ENCODE measurements at places on chromosomes 7 and 10.

DNA sequence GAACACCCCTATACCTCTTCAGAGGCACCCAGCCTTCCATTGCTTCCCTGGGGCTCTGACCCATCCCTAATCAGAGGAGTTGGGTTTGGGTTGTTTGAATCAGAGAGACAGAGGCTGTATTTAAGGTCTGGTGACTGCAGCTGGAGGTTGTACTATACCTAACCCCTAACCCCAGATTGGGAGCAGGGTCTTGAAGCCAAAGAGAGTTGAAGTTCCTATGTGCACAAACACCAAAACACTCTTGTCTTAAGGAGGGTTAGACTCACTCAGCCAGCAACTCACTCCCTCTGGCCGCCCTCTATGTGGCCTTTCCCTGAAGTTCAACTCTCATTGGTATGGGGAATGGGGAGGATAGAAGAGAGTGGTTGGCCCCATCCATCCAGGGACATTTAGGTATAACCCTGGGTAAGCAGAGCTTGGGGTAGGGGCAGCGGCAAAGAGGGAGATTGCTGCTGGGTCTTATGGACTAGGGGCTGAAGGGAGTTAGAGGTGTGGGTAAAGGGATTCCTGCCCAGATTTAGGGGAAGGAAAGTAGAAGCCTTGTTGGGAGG, 80.0 kb downstream of the PAX2 start:
- no peak for DNase-seq

DNA sequence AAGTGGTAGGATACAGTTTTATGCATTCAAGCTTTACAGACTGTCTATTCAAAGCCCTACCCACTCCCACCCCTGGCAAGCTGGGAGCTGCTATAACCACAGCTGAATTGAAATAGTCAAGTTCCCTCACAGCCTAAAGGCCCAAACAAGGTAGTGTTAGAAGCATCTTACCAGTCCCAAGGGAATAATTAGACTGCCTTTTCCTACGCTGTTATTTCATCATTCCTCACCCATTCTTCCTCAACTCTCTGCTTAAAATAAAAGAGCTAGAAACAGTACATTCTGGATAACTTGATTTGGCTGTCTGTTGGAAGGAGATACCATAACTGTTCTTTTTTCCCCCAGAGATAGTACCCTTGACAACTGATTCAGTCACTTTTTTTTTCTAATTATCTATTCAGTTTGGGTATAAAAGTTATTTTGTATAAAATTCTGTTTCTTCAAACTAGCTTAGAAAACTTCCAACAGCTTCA, 54.0 kb downstream of the RAPGEF5 start:
- no peak for DNase-seq

DNA sequence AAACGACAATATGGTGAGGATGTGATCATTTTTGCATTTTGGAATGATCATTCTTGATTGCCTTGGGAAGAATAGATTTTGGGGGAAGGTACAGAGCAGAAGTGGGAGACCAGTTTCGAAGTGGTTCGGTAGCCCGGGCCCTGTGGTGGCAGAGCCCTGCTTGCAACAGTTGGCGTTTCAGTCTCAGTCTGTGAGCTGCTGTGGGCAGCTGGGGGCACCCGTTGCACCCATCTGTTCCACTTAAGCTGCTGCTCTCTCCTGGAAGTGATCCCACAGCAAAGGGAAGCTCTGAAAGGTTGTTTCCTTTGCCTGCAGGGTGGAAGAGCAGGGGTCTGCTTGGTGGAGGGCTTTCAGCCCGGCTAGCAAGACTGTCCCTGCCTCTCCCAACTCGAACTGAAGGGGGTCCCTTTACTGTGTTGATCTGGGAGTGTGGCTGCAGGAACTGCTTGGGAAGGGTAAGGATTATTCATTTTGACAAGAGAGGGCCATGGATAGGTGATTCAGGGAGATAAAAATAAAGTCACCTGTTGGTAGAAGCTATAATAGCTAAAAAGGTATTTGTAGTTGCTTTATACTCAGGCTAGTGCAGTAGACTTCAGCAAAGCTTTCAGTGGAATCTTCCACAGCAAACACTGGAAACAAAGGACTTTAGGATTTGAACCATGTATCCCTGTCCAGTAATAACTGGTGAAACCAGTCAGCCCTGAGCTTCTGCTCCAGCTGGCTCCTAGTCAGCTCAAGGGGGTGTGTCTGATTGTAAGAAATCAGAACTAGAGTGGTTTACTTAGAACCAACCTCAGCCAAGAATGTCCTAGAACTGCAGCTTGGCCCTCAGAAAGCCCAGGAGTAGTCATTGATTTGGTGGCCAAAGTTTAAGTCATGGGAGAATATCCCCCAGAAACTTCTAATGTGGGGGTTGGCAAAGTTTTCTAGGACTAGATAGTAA, 53.1 kb upstream of the PDCD4 start:
- no peak for DNase-seq

- no peak for DNase-seq
Measured at GRCh38 chr7:126529833-126530232, 722.9 kb downstream of the GRM8 start.

DNA sequence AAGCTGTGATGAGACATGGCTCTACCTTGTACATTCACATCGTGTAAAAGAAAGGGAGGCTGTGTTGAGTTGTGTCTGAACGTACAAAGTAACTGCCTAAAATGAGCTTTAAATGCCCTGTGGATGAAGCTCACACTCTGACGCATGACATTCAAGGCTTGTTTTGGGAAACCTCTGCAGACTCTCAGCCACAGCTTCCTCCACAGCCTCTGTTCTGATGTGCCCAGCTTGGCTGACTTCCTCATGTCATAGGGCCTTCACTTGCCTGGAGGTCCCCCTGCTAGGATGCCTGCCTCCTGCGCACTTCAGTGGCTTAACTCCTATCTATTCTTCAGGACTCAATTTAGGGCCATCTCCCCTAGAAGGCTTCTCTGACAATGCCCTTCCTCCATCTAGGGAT, 230.0 kb upstream of the HABP2 start:
- DNase-seq, result no peak

DNA sequence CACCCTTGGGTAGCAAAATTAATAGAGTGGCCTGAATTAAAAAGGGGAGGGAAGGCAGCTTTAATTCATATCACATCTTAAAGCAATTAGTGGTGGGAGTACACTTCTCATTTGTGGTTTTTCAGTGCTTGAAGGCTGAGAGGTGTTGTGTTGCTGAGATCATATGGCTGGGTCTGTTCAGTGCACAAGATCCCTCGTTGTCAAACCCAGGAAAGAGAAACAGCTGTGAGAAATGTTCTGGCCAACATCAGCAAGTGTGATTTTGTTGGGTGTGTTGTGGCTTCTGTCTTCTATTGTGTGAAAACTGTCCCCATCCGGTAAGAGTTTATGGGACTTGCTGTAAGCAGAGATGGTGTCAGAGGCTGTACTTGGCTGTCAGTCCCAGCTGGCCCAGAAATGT, 197.9 kb upstream of the BMPER start:
- DNase-seq, result no peak

DNA sequence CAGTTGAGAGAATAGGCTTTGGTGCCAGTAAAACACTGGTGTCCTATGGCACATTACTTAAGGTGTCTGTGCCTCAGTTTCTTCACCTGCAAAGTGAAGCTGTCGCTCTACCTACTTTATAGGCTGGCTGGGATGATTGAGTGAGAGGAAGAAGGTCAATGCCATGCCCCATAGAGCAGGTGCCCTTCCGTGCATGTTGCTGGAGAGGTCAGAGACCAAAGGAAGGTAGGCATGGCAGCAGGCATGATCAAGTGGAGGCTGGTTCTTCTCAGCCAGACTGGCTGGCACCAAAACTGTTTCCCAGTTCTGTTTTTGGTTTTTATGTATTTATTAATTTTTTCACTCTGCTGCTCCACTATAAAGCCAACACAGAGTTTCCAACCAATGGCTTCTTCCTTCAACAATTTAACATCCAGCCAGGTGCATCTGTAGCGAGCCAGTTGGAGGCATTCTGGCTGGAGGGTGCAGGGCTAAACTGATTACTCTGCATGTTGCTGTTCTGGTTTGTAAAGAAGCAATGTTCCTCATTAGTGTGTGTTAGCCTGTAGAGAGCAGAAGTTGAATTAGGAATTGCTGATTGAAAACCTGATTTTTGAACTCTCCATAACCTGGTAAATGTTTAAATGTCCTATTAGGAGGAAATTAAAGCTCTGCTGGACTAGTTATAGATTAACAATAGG, 144.3 kb upstream of the TNS3 start:
- DNase-seq, result no peak

GRCh38 chr7:87091487-87092066, 32.1 kb upstream of the ELAPOR2 start:
- no peak for DNase-seq

DNA sequence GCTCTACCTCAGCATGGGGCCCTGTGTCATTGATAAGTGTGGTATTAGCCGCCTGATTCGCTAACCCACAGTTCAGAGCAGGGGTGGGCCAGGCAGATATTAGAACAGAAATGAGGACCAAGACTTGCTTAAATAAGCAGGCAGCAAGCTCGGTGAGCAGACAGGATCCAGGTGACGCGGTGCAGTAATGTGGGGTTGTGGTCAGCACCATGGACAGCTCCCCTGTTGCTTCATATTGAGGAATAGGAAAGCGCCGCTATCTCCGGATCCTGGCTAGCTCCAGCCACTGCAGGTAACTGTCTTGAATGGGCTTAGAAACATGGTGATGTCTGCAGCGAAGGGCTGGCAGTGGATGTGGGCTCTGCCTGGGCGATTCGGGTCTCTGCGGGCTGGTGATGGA, 51.3 kb upstream of the GPR26 start:
- no peak for DNase-seq

- no peak for DNase-seq
Measured at GRCh38 chr10:110274072-110274627, 30.6 kb downstream of the SMNDC1 start.

- DNase-seq, result no peak
Measured at GRCh38 chr10:11284291-11285085, 266.8 kb downstream of the CELF2 start.

DNA sequence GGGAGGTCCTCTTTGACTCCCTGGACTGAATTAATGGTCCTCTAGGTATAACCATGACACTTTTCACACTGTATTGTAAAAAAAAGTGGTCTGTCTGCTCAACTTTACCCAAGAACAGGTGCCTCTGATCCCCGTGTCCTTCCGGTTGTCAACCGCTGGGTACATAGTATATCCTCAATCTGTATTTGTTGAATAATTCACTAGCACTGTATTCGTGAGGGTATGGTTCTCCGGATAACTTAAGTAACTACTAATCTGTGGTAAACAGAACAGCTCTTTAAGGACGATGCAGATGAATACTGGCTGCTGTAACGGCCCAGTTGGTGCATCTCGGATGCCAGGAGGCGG, 472 bp upstream of the ADAM22 start:
- DNase-seq, result no peak

DNA sequence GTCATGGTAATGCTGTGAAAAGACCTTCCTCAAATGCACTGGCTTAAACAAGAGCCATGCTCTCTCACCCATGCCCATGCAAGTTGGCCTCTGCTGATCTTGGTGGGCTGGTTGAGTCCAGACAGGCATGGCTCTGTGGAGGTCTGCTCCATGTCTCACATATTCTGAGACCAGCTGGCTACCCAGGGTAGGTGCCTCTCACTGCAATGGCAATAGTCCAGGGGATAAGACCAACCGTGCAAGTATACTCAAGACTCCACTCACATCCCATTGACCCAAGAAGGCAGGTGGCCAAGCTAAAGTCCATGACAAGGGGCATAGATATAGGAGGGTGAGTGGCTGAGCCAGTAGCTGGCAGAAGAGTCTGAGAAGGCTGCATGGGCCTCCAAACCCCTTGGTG, 14.2 kb upstream of the EBF3 start:
- DNase-seq, result no peak

DNA sequence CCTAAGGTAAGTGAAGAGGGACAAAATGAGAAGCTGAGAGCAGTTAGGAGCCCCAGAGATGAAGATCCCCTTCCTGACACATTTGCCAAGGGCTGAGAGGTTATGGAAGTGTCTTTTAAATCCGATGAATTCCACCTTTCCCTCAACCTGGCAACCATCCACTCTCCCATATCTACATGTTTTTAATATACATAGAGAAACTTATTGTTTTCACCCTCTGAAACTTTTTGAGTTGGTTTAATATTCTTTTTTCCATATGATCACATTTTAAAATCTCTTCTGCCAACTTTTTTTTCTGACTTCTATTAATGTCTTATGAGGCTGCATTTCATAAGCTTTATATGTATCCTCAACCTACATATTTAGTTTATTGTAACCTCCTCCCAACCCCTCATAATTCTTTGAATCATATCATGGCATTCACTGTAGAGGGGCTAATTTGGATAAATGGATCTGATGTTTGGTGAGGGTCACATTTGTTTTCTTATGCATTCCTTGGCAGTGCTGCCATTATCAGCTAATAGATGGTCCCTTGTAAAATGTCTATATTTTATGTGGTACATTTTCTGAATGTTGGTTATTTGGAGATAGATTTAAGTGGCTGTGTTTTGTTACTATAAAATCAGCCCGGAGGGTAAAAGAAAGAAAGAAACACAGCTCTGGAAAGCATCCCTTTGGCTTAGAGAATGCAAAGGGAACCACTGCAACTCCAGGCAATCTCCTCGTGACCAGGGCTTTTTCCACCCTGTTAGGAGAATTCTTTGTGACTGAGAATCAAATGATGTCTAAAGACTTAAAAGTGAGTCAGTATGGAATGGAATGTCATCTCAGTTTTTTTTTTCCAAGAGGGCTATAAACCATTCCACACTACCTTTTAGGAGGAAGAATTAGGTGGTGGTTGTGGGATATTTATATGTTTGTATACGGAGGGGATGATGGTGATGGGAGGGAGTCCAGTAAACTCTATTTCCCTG, 334.4 kb downstream of the SUGCT start:
- DNase-seq, result no peak

DNA sequence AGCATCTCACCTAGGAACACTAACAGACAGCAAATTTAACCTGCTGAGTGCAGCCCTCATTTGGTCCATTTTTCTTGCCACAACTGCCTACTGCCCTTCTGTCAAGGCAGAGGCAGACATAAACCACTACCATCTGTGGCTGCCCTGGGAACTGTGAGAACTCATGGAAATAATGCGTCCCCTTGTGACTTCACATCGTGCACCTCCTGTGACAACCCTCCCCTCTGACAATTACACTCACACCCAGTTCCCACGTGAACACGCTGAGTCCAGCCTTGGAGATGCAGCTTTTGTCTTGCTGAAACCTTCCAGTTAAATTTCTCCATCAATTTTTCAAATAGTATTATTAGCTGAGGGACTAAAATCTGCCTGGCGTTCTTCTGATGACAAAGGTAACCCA, 193.1 kb upstream of the KLF14 start:
- no peak for DNase-seq

- no peak for DNase-seq
Measured at GRCh38 chr10:22534849-22535604, 179.4 kb downstream of the PIP4K2A start.

DNA sequence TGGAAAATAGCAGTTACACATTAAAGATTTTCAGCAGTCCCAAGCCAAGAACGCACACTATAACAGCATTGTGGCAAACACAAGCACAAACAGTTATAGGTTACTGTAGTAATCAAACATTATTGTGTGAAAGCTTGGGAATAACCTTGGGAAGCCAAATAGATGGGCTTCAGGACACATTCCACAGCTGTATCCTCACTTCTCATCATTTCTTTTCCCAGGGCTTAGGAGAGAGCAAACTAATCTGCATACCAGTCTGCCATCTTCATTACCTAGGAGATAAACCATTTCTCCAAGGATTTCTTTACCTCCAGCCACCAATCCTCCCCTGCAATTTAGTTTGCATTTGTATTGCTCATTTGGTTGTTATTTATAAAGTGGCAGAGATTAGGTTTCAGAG, 352.4 kb downstream of the SH2D4B start:
- DNase-seq, result no peak
